PC-9 (cell line): ENCODE measurements at places on chromosomes 3 and 15.

DNA sequence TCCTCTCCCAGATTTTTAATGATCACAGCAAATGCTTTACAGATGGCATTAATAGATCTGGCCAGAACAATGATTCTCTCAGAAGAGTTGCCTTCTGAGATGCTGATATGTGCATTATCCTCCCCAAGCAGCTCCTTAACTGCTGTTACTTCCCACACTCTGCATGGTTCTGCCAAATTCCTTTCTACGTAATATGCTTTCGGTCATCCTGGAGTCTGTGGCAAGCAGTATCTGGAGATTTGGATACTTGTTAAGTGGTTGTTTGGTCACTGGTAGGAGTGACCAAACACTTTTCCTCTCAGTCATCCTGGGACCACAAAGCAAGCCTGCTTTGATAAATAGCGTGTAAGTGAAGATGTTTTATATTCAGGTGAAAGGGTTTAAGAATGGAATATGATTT lies 71.1 kb upstream of the CCNL1 start:
- no peak for DNase-seq

DNA sequence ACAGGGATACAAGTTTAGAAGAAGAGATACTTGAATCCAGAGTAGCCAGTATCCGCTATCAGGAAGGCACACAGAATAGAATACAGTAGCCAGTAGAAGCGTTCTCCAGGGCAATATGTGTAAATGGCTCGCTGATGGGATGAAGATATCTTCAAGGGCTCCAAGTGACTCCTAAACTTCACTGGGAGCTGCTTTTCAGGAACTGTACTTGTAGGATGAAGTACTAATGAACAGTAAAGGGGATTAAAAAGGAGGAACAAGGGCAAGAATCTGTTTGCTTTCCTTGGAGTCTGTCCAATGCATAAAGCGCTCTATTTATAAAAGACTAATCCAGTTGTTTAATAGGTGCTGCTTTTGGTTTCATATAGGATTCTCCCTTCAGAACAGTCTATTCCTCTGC lies 78.4 kb downstream of the THRB start:
- DNase-seq: no peak

GRCh38 chr15:31200735-31201151 lies 99.2 kb upstream of the TRPM1 start:
- no peak for DNase-seq

DNA sequence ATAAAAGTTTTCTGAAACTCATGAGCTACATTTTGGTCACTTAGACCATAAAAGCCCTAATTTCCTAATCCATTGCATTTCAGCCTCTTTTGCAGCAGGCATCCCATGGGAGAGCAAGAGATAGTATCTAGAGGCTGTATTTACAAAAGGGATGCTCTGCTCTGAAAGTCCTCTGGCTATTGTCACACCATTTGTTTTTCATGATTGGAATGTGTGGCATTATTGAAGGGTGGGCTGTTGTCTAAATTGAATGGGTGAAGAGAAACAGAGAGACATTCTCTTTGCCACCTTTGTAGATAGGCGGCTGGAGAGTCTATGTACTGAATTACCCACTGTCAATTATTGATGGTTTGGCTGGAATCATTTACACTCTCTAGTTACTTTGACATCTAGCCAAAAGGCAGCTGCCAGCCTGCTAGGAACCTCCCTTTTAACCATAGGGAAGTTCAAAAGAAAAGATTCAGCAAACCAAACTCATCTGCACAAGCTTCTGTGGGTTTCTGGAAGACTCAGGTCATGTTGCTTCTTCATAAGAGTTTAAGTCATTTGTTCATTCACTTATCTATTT lies 89.8 kb upstream of the RARB start:
- no peak for DNase-seq
